ENCODE measurements at places on chromosomes 1 and 21.

- no peak for DNase-seq
Measured at GRCh38 chr1:64240206-64240605, 36.8 kb downstream of the UBE2U start.

DNA sequence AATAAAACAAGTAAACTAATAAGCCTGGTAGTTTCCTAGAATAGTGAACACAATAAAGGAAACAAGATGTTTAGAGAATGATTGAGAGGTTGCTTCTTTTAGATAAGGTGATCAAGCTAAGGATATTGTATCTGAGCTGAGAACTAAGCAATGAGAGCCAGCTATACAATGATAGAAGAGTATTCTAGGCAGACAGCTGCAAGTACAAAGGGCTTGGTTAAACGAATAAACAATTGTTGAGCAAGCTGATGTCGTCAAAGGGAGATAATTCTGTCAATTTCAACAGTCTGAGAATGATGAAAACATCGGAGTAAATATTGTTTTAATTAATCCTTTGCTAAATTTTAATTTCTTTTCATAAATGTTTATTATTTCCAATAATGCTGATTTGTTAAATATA is 5.5 kb upstream of the FH start:
- DNase-seq = no peak

DNA sequence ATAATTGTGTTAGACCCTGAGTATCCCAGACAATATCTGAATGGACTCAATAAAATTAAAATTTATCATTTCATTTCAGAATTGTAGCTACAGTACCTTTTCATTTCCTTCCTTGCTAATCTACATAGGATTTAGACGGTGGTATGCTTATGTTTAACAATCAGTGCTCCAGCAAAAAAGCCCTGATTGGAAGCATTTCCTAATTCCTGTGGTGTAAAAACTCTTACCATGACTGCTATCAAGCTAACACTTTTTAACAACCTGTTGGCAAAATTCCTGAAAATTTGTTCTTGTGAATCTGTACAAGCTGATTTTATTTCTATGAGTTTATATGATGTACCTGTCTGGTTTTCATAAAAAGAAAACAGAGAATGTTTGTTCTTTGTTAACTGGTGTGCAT is 5.2 kb upstream of the FNBP1L start:
- no peak for DNase-seq

DNA sequence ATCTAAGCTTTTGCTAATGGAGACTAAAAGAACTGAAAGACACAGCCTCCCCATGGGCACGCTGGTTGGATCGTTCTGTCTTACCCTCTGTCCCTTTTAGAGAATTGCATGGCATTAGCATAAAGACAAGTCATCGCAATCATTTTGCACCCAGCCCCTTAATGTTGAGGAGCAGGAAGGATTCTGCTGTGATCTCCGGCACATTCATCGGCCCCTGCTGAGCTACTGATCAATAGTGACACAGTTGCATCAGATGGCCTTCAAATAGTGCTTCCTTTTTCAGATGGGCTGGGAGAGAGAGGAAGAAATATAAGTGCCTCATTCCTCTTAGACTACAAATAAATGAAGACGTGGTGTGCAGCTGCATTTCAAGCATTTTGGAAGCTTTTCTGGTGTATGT is 75.4 kb downstream of the NOS1AP start:
- DNase-seq = no peak

DNA sequence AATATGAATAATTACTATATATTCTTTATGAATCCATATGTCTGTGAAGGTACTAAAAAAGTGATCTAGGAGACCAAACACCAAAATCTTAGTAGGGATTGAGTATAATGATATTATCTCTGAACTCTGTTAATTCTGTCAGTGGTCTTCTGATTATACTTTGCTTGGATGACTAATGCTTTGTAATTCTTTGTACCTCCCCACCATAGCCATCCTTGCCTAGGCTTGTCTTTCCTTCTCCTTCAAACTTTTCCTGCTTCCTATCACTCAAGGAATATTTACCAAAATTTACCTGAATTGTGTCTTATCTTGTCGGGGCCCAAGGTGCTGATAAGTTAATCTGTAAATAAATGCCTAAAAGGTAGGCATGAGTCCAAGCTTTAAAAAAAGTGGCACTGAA is 845 bp upstream of the RGS5 start:
- no peak for DNase-seq

DNA sequence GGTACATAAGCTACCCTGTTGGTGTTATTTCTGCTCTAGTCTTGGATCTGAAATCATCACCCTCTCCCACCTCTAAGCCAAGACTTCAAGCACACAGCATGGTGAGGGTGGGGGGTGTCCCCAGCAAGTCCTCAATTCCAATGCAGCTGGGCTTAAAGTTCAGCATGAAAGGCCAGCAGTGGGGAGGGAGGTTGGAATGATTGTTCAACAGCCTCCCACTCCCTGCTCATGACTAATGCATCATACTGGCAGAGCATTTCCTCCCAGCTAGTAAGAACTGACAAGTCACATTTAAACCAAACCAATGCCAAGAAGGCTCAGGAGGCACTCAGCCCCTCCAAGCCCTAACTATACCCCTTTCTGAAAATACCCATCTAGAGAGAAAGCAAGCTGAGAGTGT is 50.1 kb downstream of the TIAM1 start:
- no peak for DNase-seq

- no peak for DNase-seq
Measured at GRCh38 chr1:209850342-209850979, 22.7 kb downstream of the UTP25 start.
